Naive thymus-derived CD4-positive, alpha-beta T cell (primary cell): ENCODE measurements at places on chromosomes 12 and 14.

DNA sequence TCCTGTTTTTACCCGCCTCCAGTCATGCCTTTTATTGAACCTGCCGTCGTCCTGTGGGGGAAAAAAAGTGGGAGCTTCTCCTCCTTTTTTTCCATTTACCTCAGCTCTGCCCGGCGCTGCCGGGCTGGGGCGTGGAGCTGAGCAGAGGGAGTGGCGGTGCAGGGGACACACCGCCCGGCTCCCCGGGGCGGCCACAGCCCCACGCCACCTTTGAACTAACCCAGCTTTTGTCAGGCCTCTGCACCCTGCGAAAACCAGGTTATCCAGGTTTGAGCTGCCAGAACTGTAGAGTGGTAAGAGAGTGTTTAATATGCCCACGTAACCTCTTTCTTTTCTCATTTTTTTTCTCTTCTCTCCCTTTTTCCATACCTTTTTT lies 161.0 kb upstream of the FKBP4 start:
- DNase-seq = no peak

GRCh38 chr12:726281-727140 lies 25.9 kb upstream of the WNK1 start:
- DNase-seq = no peak

DNA sequence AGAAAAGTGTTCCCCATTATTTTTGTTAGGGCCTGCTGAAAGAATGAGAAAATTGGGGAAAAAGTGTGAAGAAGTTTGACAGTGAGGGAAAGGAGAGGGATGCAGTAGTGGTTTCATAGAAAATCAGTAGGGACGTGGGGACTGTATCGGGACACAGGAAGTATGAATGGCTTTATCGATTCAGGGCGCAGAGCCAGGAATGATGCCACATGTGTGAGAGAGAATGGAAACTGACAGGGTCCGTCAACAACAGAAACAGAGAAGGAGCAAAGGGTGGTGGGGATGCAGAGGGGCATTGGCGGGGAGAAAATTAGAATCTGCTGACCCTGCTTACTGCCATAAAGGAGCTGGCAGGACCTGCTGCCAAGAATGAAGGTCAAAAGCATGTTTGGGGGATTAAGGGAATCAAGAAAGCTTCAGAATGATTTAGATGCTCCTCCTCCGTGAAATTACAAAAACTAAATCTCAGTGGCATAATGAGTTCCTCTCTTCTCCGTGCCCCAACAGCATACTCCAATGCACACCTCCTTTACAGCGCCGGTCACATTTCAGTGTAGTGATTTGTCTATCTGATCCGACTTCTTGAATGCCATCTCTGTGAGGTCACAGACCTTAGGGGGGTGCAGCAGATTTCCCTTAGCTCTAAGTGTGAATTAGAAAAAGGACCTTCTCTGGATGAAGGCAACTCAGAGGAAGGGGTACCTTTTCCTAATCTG lies 92.6 kb downstream of the EMP1 start:
- no peak for DNase-seq

DNA sequence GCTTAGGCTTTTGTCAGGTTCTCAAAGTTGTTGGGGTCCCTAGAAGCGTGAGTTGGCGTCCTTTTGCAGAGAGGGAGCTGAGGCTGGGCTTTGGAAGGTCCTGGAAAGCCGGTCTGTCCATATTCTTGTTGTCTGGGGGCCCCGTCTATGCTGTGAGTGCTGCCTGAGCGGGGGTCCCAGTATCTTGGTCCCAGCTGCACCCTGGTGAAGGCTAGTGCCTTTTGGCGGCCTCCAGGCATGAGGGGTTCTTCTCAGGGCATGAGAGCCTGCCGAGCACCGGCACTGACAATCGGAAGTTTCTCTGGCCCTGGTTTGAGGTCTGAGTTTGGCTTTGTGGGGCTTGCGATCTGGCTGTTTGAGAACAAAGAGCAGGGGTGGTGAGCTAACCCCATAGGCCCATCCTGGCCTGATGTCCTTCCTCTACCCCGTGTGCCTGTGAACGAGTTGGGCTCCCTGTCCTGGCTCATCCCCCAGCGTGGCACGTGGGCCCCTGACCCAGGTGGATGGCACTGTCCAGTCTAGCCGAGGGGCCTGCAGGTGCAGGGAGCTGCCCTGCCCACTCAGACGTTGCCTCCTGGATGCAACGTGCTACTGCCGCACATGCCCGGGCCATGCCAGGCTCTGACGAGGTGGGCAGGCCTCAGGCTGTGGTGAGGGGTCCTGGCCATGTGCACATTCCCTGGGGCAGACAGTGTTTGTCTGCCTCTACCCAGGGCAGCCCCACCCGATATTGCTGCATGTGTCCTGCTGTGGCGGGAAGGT lies 3.9 kb downstream of the CEP170B start:
- no peak for DNase-seq

DNA sequence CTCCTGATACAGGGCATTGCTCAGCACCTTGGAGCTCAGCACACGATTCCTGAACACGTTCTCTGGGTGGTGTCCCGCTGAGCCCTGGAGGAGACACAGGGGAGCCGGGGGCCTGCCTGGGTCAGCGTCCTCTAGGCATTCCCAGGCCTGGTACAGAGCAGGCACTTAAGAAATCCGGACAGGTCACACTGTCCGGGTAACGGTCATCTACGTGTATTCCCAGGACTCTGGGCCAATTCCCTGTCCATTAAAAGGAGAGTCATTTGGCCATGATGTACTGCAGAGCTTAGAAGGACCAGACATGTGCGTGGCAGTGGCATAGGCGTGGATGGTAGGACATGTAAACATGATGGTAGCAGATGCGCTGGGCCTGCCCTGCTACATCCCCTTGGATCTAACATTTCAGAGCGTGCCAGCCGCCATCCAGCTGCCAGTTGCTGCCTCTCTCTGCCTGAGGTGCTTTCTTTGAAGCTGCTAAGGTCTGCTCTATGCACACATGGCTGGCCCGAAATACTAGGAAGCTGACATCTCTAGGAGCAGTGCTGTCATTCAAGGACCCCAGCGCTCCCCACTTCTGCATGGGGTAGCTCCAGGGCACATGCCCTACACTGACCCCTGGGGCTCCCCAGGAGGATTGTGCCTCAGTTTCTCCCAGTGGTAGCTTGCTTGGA lies 273.1 kb upstream of the RTL1 start:
- no peak for DNase-seq

DNA sequence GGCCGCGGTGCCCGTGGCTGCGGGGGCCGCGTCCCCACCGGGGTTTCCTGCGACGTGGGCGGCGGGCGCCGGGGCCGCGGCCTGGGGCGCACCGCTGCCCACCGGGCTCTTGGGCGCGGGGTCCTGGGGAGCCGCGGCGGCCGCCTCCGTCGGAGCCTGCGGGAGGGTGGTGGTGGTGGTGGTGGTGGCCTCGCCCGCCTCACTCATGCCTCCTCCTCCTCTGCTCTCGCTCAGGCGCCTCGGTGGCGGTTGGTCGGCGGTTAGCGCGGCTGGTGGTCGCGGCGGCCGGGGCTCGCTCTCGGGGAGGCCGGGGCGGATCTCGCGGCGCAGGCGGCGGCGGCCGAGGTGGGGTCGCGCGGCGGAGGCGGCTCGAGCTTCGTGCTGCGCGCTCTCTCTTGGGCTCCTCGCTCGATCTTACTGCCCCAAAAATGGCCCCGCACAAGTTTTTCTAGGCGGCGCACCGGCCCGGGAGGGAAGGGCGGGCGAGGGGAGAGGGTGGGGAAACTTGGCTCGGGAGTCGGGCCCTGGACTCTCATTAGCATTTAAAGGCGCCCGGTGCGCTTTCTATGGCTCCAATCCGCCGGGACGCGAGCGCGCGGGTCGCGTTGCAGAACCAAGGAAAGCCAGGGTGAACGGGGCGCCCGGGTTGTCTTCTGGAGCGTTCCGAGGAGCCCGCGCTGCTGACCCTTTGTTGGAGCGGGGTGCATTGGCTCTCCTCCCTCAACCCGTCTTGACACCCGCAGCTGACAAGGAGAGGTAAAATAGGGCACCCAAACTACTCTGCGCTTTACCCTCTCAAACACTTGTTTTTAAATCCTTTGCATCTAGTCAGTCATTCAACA lies at the start of gene YBX3:
Gene YBX3, minus strand, starts transcription at position 419 of the 842 bp plus-strand sequence. Its CDS starts 212 bp downstream, at position 207.
- peak; percentile 3 for DNase-seq

DNA sequence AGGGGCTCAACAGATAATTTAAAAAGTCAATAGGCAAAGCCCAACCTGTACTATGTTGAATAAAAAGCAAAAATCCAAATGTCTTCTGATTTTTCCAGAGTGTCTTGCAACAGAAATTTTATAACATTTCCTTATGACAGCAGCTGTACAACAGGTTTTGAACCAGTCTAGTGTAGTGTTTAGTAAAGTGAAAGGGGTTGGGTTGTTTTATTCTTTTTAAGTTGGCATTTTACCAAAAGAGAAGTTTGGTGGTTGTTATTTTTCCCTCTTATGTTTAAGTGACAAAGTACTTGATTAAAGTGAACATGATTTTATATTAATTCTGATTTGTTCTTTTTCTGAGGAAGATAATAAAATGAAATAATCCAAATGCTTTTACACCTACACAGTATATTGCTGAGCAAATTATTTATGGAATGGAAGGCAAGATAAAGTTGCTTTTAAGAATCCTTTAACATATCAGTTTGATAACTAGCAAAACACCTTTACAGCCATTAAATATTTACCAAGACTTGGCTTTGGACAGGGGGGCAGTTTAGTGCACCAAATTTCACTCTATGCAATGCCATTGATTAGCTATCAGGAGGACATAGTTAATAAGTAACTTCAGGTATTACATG lies 128.9 kb downstream of the FOXA1 start:
- no peak for DNase-seq

GRCh38 chr14:100086361-100086760 lies 21.1 kb downstream of the EVL start:
- no peak for DNase-seq

DNA sequence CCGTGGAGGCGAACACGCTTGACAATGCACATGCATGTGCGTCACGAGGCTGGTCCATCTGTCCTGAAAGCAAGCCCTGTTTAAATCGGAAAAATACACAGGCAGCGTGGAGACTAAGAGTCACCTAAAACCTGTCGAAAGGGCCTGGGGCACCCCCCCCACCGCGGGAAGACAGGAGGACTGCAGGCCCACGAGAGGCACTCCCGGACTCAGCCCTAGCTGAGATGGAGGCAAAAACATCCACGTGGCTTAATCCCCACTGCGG lies 54.1 kb downstream of the CDC42BPB start:
- DNase-seq = no peak

DNA sequence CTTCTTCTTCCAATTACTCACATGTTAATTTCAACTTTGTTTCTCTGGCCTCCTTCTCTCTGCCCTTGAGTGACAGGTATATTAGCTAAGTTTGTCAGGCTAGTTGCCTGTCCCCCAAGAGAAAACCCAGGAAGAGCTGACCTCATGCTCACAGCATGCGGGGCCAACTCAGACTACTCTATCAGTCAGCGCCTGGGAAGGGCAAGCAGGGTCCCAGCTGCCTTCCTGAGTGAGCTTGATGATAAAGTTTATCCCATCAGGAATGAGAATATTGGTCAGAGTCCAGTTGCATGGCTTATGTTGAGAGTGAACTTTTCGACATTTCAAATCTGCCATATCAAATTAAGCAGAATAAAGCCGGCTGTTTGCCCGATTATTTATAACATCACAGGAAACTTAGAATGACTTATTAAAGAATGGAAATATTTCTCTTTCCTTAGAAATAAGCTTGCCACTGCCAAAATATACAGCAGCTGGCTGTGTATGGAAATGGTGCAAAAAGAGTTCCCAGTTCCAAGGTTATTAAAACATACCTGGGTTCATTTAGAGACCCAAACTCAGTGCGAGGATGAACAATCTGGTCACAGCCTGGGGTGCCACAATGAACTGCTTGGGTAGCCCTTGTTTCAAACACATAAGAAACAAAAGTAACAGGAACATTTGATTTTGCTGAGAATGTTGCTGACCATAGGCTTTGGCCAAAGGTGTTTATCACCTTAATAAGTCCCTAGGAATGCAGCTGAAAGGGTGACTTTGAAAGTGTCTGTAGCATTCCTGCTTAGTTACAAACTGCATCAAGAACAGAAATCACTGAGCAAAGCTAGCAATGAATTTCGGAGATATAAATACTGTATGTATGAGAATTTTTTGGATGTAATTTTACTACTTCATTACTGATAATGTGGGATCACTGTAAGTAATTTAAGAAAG lies 1553.8 kb upstream of the FLRT2 start:
- DNase-seq = no peak

DNA sequence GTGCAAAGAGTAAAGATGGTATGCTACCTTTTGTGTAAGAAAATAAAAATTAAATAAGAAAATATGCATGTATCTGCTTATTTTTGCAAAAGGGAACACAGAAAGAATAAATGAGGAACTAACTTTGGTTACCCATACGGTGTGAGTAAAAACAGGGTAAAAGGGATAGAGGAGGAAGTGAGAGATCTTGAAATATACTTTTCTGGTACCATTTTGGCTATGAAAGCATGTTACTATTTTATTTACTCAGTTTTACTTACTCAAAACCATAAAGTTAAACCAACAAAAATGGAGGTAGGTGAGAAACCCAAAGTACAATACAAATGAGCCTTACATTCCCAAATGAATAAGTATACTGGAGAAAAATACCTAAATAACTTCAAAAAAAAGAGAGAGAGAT lies 122.0 kb upstream of the EGLN3 start:
- DNase-seq = no peak

GRCh38 chr12:96425321-96425720 lies 25.1 kb upstream of the CDK17 start:
- no peak for DNase-seq

- no peak for DNase-seq
Observed at GRCh38 chr14:101791919-101792572, 30.5 kb downstream of the PPP2R5C start.

GRCh38 chr14:45251912-45252311 lies 1.1 kb downstream of the MIS18BP1 start:
- no peak for DNase-seq

DNA sequence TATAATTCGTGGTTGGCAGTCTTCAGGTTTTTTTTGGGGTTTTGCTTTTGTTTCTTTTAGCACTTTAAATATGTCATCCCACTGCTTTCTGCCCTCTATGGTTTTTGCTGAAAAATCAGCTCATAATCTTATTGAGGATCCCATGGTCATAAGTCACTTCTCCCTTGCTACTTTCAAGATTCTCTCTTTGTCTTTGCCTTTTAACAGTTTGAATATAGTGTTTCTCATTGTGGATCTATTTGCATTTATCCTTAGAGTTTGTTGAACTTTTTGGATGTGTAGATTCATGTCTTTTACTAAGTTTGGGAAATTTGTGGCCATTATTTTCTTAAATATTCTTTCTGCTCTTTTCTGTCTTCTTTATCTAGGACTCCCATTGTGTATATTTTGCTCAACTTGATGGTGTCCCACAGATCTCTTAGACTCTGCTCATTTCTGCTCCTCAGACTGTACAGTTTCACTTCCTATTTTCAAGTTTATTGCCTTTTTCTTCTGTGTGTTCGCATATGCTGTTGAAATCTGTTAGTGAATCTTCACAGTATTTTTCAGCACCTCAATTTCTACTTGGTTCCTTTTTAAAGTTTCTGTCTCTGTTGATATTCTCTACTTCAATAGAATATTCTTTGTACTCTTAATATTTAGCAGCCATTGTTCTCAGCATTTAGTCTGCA lies 70.8 kb downstream of the WNK1 start:
- DNase-seq = no peak
